Left ventricle myocardium inferior (tissue), 1 donor: ENCODE measurements at places on chromosomes 6 and 20. TPM values are rescaled to one million over a fixed set of nuclear protein-coding genes. Genes with fewer than 3 reads are reported as not detected.
A peak's percentile ranks its signal among the peaks of the same experiment; 100 is the strongest.

DOK5 gene
- total RNA-seq, result 14.3 TPM

- no peaks in the 10 kb centered on the region for H3K27me3 ChIP-seq
- H3K27ac ChIP-seq, result no peak overlapping the region
Measured at GRCh38 chr6:39870950-39871349, 63.3 kb downstream of the MOCS1 start.

ENPP5 gene
- total RNA-seq, result 3.0 TPM

DEF6 gene
- total RNA-seq, result 1.0 TPM

DNA sequence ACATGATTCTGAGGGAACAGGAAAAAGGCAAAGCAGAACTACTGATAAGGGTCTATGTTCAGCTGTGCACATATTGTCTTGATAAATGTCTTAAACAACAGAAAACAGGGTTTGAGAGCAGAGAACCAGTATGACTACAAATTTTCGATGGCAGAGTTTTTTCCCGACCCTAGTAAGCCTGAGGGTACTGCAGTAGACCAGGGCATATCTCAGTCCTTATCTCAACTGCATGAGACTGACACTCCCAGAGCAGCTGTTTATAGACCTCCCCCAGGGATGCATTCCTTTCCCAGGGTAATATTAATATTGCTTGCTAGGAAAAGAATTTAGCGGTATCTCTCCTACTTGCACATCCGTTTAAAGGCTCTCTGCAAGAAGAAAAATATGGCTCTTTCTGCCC, 1176.8 kb upstream of the ADGRB3 start:
- no peaks in the 10 kb centered on the region for H3K27me3 ChIP-seq
- H3K27ac ChIP-seq, result no peak overlapping the region
- H3K4me3 ChIP-seq, result no peak overlapping the region
- DNase-seq, result no peak
- H3K4me1 ChIP-seq, result no peaks in the 10 kb centered on the region

DNA sequence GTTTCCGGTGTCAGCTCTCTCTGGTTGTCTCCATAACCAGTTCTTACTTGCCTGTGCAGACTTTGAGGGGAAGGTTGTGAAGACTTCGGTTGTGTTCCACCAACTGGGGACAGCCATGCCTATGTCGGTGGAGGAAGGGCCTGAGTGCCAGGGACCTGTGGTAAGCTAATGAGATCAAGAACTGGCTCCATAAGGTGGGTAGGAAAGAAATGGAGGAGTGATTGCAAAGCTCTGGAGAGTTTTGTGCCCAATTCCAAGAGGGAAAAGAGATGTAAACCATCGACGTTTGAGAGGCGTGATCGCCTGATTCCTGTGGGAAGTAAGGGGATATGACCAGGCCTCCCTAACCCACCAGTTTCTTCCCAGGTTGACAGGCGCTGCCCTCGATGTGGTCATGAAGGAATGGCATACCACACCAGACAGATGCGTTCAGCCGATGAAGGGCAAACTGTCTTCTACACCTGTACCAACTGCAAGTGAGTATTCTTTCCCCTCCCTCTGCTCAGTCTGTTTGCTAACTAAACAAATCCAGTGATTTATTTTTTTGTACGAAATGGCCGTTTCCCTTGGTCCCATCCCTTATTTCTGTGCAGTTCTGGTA, 893 bp downstream of the POLR1H start:
- H3K27ac ChIP-seq, result peak overlapping the region; percentile 94
- H3K4me1 ChIP-seq, result peaks cover 49% of the 10 kb centered on the region
- H3K4me3 ChIP-seq, result peak overlapping the region; percentile 84
- H3K27me3 ChIP-seq, result no peaks in the 10 kb centered on the region
- H3K36me3 ChIP-seq, result peaks cover 21% of the 10 kb centered on the region
